ENCODE measurements at places on chromosomes 13 and 19. TPM values are rescaled to one million over a fixed set of nuclear protein-coding genes. Genes with fewer than 3 reads are reported as not detected.

Gene MBNL2
- 24.6 TPM for total RNA-seq

Gene PSG11
- total RNA-seq = not detected

Gene FLT3
- total RNA-seq = not detected

Gene TMEM150B
- not detected for total RNA-seq

Gene ETV2
- total RNA-seq = 0.70 TPM

Gene SIGLEC10
- 0.26 TPM for total RNA-seq

Gene KHSRP
- 305 TPM for total RNA-seq

Gene ZNF486
- 12.5 TPM for total RNA-seq

Gene CYP2F1
- not detected for total RNA-seq

Gene COL4A1
- not detected for total RNA-seq

Gene GFY
- not detected for total RNA-seq

Gene KLK15
- total RNA-seq = not detected

Gene ZFP36
- total RNA-seq = 118 TPM

Gene SIX5
- total RNA-seq = 2.4 TPM
